ENCODE measurements at places on chromosomes 12 and 14.
A peak's percentile ranks its signal among the peaks of the same experiment; 100 is the strongest.

DNA sequence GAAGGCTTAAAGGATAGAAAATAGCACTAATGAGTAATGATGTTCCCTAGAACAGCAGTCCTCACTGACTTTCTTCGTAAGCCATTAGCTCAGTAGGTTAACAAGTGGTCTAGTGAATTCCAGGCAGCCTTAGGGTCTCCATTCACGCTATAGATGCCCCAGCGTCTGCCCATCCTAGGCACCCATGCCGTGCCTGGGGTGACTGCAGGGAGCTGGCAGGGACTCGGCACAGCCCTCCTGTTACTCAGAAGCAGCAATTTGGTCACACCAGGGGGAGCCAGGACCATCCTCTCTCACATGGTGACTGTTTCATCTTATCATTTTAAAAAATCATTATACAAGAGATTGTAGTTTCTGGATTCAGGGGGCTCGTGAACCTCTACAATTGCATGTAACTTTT, 66.0 kb upstream of the TRAF3 start:
- H3K4me3 ChIP-seq = no peak overlapping the region
- no peaks in the 10 kb centered on the region for H3K36me3 ChIP-seq
- no peaks in the 10 kb centered on the region for H3K4me1 ChIP-seq
- H3K27me3 ChIP-seq = no peaks in the 10 kb centered on the region

GRCh38 chr14:72743626-72744025, 150.3 kb downstream of the DPF3 start:
- no peak overlapping the region for H3K27ac ChIP-seq
- H3K36me3 ChIP-seq = no peaks in the 10 kb centered on the region
- no peaks in the 10 kb centered on the region for H3K27me3 ChIP-seq
- no peak overlapping the region for H3K4me3 ChIP-seq

DNA sequence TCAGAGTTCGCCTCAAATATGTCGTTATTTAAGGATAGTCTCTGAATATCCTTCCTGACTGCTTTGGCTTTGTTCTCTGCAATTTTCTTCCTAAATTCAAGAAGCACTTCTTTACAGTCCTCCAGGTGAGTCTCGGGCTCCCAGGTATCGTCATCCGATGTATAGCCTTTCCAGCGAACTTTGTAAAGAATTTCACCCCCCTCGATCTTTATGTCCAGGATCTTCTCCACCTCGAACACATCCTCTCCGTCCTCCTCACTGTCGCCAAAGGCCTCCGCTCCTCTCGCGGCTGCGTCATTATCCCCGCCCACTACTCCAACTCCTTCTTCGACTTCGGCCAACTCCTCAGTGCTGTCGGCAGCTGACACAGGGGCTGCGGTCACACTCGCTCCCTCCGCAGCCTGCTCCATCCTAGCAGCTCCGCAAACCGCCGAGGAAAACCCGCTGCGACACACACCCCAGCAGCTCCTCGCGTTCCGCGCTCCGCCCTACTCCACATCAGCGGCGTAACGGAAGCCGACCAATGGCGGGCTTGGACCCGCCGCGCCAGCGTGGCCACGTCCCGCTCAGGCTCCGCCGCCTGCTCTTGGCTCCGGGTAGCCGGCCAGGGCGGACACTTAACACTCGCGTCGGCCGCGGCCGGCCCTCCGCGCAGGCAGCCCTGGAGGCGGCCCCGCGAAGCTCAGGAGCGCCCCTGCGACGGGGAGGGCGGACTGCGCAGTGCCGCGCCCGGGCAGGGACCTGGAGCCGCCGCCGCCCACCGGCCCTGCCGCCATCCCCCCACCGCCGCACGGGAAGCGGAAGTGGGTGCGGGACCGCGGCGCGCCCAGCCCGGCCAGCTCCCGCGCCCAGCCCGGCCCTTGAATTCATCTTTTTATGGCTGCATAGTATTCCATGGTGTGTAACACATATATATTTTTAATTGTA, 4.1 kb downstream of the CD163L1 start:
- H3K27me3 ChIP-seq = no peaks in the 10 kb centered on the region
- H3K36me3 ChIP-seq = no peaks in the 10 kb centered on the region
- no peaks in the 10 kb centered on the region for H3K4me1 ChIP-seq
- peak overlapping the region; percentile 61 for H3K4me3 ChIP-seq

GRCh38 chr12:13091832-13092231, 11.6 kb downstream of the GSG1 start:
- peaks cover 13% of the 10 kb centered on the region for H3K27me3 ChIP-seq
- no peak overlapping the region for H3K27ac ChIP-seq
- H3K4me1 ChIP-seq = peaks cover 18% of the 10 kb centered on the region

GRCh38 chr12:88208661-88209060, 66.6 kb downstream of the TMTC3 start:
- H3K4me1 ChIP-seq = peaks cover 6% of the 10 kb centered on the region
- no peak for DNase-seq
- no peaks in the 10 kb centered on the region for H3K36me3 ChIP-seq
- H3K4me3 ChIP-seq = no peak overlapping the region
- no peak overlapping the region for H3K27ac ChIP-seq

DNA sequence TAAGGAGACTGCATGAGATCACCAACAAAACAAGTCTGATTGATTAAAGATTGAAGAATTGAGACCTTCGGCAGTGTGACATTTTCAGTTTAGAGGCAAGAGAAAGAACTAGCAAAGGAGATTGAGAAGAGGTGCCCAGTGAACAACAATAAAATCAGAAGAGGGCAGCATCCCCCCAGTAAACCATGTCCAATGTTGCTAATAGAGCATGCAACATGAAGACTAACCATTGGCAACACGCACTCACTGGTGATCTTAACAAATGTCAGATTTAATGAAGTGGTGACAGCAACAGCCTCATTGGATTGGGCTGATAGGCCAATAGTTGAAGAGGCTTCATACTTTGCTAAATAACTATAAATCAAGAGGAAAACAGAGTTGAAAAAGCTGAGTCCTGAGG, 20.7 kb upstream of the TAS2R14 start:
- H3K27me3 ChIP-seq = no peaks in the 10 kb centered on the region
- no peak overlapping the region for H3K4me3 ChIP-seq
- H3K27ac ChIP-seq = no peak overlapping the region
- no peaks in the 10 kb centered on the region for H3K36me3 ChIP-seq
- no peak for DNase-seq
- no peaks in the 10 kb centered on the region for H3K4me1 ChIP-seq

GRCh38 chr12:88764781-88765480, 184.7 kb upstream of the KITLG start:
- no peak overlapping the region for H3K4me3 ChIP-seq
- H3K27me3 ChIP-seq = no peaks in the 10 kb centered on the region
- H3K4me1 ChIP-seq = no peaks in the 10 kb centered on the region
- no peaks in the 10 kb centered on the region for H3K36me3 ChIP-seq
- no peak for DNase-seq
- no peak overlapping the region for H3K27ac ChIP-seq

DNA sequence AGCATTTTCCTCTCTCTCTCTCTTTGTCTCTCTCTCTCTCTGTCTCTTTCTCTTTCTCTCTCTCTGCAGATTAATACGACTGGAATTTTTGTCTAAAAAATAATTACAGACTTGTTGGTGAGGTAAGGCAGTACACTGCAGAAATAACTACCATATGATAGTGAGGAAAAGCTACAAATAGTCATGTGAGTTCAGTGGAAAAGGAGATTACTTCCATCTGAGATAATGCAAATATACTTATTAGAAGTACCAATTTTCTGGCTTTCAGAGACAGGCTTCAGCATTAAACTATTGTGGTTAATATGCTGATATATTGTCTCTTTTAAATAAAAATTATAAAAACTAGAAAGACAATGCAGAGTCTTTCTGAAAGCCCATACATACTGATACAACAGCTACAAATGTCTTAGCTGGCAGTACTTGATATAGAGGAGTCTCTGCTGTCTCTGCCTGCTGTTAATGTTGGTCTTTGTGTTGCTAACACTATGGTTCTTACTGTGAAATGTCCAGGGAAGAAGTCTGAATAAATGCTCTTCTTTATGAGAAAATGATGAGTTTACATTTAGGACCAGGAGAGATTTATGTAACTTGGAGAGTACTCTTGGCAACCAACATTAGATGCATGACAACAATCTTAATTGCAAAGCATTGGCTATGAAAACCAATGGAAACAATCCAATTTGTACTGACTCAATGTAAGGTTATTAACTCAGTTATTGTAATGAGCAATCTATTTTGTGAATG, 167.0 kb downstream of the LRFN5 start:
- DNase-seq = no peak
- no peaks in the 10 kb centered on the region for H3K36me3 ChIP-seq
- no peaks in the 10 kb centered on the region for H3K4me1 ChIP-seq
- no peak overlapping the region for H3K27ac ChIP-seq
- no peak overlapping the region for H3K4me3 ChIP-seq

GRCh38 chr14:81474148-81474492, 59.5 kb downstream of the SEL1L start:
- no peaks in the 10 kb centered on the region for H3K27me3 ChIP-seq
- no peaks in the 10 kb centered on the region for H3K4me1 ChIP-seq
- H3K4me3 ChIP-seq = no peak overlapping the region
- H3K27ac ChIP-seq = no peak overlapping the region
- no peak for DNase-seq
- H3K36me3 ChIP-seq = no peaks in the 10 kb centered on the region

GRCh38 chr14:22726012-22726411, 40.5 kb upstream of the OXA1L start:
- no peaks in the 10 kb centered on the region for H3K4me1 ChIP-seq
- no peak for DNase-seq
- no peak overlapping the region for H3K27ac ChIP-seq
- no peak overlapping the region for H3K4me3 ChIP-seq
- no peaks in the 10 kb centered on the region for H3K27me3 ChIP-seq

GRCh38 chr14:104827177-104828055, 26.5 kb downstream of the ZBTB42 start:
- no peaks in the 10 kb centered on the region for H3K27me3 ChIP-seq
- peak overlapping the region; percentile 87 for H3K27ac ChIP-seq
- peaks cover 10% of the 10 kb centered on the region for H3K4me1 ChIP-seq
- peak overlapping the region; percentile 64 for H3K4me3 ChIP-seq
- H3K36me3 ChIP-seq = no peaks in the 10 kb centered on the region

DNA sequence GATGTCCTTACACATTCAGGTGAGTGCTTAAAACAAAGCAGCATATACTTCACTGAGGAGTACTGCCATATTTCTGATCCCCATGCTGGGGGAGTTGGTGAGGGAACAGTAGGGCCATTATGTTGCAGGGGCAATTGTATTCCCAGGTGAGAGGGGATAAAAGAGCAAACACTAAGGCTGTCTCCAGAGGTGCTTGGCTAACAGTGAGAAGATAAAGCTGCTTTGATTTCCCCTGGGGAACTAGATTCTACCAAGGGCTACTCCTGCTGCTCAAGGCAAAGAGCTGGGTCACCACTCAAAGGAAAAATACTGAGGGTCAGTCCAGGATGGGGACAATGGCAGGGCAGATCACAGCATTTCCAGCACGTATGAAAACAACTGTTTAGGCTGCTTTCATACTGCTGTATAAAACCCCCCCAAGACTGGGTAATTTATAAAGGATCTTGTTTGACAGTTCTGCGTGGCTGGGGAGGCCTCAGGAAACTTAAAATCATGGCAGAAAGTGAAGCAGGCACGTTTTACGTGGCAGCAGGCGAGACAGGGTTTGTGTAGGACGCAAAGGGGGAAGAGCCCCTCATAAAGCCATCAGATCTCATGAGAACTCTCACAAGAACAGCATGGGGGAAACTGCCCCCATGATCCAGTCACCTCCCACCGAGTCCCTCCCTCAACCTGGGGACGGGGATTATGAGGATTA, 47.8 kb upstream of the OR5AU1 start:
- H3K27ac ChIP-seq = no peak overlapping the region
- H3K4me3 ChIP-seq = no peak overlapping the region
- H3K4me1 ChIP-seq = no peaks in the 10 kb centered on the region
- H3K27me3 ChIP-seq = no peaks in the 10 kb centered on the region

DNA sequence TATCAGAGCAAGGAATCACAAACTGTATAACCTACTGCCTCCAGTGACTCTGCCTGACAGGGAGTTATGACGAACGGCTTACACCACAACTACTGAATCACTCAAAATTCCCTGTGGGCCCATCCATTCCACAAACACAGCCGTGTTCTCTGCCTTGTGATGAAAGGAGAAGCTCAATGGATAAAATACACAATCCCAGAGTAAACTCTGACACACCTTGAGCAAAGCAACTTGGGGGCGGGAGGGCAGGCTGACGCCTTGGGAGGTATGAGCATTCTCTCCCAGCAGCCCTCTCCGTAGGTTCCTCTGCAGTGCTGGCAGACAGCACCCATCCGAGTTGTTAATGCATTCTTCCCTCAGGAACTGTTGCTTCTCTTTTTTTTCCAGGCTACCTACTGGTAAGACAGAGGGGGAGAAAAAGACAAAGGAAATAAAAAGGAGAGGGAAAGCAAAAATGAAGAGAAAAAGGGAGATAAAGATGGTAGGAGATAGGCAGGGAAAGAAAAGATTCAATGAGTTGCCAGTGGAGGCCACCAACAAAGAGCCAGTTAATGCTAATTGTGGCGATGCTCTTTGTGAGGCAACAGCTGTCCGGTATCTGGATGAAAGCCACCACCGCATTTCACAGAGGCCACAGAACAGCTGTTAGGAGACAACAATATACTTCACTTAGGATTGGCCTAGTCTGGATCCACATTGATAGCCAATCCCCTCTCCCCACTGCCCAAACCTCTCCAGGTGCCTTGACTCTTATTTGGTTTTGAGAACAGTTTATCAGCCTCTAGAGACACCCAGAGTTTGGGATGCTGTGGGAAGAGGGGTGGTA, 4.7 kb upstream of the DIO2 start:
- H3K4me3 ChIP-seq = no peak overlapping the region
- peak overlapping the region; percentile 79 for H3K27ac ChIP-seq
- DNase-seq = peak; percentile 71
- H3K36me3 ChIP-seq = no peaks in the 10 kb centered on the region
- no peaks in the 10 kb centered on the region for H3K27me3 ChIP-seq
- no peaks in the 10 kb centered on the region for H3K4me1 ChIP-seq

GRCh38 chr12:109451400-109451799, 25.7 kb downstream of the KCTD10 start:
- no peaks in the 10 kb centered on the region for H3K36me3 ChIP-seq
- DNase-seq = no peak
- H3K4me3 ChIP-seq = no peak overlapping the region
- H3K27ac ChIP-seq = no peak overlapping the region
- H3K27me3 ChIP-seq = no peaks in the 10 kb centered on the region
- no peaks in the 10 kb centered on the region for H3K4me1 ChIP-seq

- no peaks in the 10 kb centered on the region for H3K4me1 ChIP-seq
- no peak overlapping the region for H3K27ac ChIP-seq
- H3K36me3 ChIP-seq = no peaks in the 10 kb centered on the region
- no peak overlapping the region for H3K4me3 ChIP-seq
- H3K27me3 ChIP-seq = no peaks in the 10 kb centered on the region
These were observed 16.5 kb upstream of the KRT78 start for GRCh38 chr12:52865090-52865944.

GRCh38 chr12:25187781-25188180, 7.2 kb downstream of the DNAI7 start:
- H3K4me1 ChIP-seq = no peaks in the 10 kb centered on the region
- H3K36me3 ChIP-seq = no peaks in the 10 kb centered on the region
- H3K27me3 ChIP-seq = no peaks in the 10 kb centered on the region
- no peak for DNase-seq
- H3K4me3 ChIP-seq = no peak overlapping the region

GRCh38 chr12:43206396-43206795, 345.6 kb downstream of the ADAMTS20 start:
- H3K27me3 ChIP-seq = no peaks in the 10 kb centered on the region
- H3K4me3 ChIP-seq = no peak overlapping the region
- DNase-seq = no peak
- no peaks in the 10 kb centered on the region for H3K36me3 ChIP-seq

GRCh38 chr12:22935501-22935900, 310.5 kb downstream of the ETNK1 start:
- no peak overlapping the region for H3K27ac ChIP-seq
- H3K27me3 ChIP-seq = no peaks in the 10 kb centered on the region
- H3K4me3 ChIP-seq = no peak overlapping the region
- DNase-seq = no peak
- H3K36me3 ChIP-seq = no peaks in the 10 kb centered on the region
